ENCODE measurements at places on chromosomes 6 and 20.

DNA sequence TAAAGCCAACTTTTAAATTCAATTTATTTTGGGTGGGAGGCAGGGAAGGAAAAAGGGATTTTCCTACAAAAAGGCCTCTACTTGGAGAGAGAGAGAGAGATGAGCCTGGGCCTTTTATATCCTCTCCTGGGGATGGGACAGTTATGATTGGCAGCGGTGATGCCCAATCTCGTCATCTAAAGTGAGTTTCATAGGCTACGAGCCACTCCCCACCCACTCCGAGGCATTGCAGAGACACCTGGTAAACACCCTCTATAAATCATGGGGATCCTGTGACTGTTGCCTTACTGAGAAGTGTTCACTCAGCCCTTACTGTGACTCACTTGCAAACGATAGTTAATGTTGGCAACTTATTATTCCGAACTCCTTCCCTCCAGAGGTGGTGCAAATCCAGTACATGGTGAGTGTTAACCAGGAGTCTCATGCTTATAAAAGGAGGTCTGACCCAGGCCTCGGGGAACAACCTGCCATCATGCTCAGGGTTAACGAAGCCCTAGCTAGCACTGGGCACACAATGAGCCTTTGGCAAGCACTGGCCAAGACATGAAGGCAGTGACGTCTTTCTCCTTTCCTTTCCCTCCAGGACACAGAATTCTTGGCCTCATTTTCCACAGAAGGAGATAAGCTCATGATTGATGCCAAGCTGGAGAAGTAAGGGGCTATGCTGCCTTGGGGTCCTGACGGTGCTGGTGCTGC lies 20.5 kb downstream of the BPIFB4 start:
- no peak for DNase-seq

DNA sequence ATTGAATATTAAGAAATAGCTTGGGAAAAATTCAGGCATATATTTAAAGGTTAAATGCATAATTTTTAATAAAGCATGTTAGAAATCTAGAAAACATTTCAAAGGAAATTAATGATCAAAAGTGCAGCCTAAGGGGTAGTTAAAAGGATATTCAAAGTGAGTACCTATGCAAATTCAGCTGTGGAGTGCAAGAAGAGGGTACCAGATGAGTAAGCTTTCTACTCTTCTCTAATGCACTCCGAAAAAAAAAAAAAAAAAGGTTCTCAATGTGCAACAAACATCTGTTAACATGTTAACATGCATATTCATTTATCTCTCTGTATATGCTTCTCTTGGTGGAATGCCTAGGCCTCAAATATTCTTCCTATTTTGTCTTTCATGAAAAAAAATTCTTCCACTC lies 32.0 kb upstream of the KATNA1 start:
- no peak for DNase-seq

DNA sequence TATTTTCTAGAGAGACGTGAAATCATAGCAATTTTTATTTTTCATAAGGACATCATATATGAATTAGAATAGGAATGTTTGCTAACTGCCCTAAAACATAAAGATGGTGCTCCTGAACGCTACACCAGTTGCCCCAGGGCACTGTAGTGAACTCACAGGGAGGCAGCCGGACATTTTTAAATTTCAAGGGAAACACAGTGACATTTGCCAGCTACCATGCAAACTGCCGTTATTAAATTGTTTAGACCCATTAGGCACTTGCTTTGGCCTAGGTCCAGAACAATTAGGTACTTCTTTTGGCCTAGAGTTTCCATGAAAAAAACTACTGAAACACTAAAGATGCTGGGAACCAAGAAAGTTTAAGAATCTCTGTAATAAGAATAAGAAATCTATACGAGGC lies 24.9 kb upstream of the CFAP206 start:
- no peak for DNase-seq

- no peak for DNase-seq
Measured at GRCh38 chr6:108666656-108667260, 106.0 kb downstream of the FOXO3 start.

GRCh38 chr6:138803331-138803730 lies 7.4 kb downstream of the ECT2L start:
- DNase-seq, result no peak

DNA sequence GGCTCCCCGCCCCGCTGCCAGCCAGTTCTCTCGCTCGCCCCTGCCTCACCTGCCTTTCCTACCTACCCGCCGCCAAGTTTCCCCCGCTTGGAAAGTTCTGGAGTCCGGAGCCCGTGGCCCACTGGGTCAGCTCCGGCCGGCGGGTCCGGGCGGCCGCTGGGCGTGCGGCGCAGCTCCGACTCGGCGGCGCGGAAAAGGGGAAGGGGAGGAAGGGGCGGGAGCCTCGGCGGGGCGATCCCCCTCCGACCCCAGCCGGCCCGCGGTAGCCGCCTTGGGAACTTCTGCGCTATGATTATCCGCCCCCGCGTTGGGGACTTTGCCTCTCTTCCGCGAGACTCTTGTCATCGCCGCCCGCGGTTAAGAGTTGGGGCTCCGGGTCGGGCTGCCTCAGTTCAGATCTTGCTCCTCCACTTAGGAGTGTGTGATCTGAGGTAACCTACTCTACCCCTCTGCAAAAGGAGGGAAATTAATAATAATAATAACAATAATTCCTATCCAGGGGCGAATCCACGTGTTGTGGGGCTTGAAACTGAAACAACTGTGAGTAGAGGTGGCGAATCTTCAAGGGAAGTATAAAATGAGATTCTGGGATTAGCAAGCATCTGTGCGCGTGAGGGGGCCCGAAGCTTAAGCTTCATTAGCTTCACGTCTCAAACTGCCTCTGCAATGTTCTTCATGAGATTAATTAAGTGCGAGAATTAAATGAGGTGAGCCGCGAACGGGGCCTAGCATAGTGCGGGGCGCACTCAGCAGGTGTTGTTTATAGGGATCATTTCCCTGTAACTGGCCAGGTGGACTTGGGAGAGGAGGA lies 30.8 kb downstream of the SF3B5 start:
- DNase-seq, result peak; percentile 43

GRCh38 chr6:93139408-93140081 lies 279.8 kb downstream of the EPHA7 start:
- DNase-seq, result no peak

- DNase-seq, result no peak
Measured at GRCh38 chr6:151142676-151143075, 97.1 kb upstream of the AKAP12 start.

GRCh38 chr6:106511288-106512047 lies 117.8 kb downstream of the RTN4IP1 start:
- DNase-seq, result peak; percentile 83

- no peak for DNase-seq
Measured at GRCh38 chr20:63065911-63066310, 59.1 kb upstream of the BHLHE23 start.

- DNase-seq, result no peak
Measured at GRCh38 chr6:164286011-164286410, 871.5 kb downstream of the QKI start.

- DNase-seq, result peak; percentile 60
Measured at GRCh38 chr6:34982424-34982852, 93.4 kb downstream of the ANKS1A start.

DNA sequence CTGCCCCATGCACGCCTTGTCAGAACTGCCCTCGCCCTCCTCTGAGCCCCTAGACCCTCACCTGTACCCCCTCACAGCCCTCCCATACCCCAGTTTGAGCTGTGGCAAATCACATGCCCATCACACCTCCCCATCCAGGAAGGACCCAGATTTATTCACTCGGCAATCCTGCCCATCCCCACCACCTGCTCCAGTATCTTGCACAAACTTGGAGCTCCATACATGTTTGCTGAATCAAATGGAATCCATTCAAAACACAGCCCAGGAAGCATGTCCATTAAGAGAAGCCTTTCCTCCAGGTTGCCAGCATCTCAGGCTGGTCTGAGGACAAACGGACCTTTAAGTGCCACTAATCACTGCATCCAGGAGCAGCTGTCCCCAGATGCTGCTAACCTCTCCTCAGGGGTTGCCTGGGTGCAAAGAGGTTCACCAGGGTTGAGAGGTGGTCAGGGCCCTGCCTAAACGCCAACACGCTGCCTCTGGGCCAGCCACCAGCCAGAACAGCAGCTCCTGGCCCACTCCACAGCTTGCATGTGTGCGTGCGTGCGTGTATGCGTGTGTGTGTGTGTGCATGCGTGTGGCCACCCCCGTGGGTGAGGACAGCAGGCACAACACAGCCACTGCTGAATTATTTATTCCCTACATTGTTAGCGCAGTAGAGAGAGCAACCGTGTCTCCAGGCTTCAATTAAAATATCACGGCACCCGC lies 31.0 kb downstream of the GRM4 start:
- DNase-seq, result no peak

GRCh38 chr6:139940741-139941729 lies 566.6 kb upstream of the CITED2 start:
- DNase-seq, result no peak

DNA sequence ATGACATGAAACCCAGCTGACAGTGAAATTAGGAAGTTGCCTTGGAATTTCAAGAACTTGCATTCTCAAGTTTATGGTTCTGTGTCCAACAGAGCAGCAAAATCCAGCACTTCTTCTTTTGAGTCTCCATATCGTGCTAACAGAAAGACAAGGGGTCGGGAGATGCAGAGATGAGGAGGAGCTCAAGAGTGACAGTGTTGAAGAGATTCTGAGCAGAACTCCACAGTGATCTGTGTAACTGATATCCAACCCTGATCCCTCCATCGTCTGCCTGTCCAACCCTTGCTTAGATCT lies 21.2 kb upstream of the BTN1A1 start:
- DNase-seq, result no peak

- no peak for DNase-seq
Measured at GRCh38 chr6:157557559-157557958, 176.6 kb downstream of the ZDHHC14 start.

DNA sequence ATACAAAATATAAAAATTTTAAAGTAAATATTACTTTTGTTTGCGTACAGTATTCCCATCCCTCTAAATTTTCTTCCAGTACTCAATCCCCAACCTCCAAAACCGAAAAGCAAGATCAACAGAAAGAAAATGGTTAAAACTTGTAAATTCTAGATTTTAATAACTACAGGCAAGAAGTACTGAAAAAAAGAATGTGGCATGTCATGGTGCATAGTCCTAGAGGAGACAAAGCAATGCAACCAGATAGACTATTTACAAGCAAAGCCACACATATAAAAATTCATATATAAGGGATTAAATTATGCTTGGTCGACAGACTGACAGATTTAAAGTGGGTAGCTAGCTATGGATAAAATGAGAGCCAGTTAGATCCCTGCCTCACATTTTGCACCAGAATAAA lies 56.5 kb upstream of the HFE start:
- DNase-seq, result no peak

DNA sequence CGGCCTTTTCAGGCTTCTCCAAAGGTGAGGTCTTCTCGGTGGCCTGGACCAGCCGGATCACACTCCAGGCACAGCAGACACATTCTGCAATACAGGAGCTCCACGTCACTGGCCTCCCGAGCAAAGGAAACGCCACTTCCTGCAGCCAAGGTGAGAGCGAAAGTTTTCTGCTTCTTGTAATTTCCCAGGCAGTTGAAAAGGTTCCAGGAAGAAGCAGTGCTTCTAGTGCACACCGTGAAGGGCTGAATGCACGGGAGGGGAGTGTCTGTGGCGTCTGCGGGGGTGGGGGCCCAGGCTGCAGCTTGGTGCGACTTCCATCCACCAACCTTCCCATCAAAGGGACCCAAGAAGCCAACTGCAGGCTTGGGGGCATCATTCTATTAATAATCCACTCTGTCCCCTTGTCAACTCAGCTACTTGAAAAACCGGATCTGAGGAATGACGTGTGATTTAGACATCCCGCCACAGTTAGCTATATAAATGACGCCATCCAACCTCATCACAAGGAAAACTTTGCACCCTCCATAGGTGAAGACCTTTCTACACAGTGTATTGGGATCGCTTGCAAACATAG lies 61.1 kb downstream of the NFATC2 start:
- no peak for DNase-seq

DNA sequence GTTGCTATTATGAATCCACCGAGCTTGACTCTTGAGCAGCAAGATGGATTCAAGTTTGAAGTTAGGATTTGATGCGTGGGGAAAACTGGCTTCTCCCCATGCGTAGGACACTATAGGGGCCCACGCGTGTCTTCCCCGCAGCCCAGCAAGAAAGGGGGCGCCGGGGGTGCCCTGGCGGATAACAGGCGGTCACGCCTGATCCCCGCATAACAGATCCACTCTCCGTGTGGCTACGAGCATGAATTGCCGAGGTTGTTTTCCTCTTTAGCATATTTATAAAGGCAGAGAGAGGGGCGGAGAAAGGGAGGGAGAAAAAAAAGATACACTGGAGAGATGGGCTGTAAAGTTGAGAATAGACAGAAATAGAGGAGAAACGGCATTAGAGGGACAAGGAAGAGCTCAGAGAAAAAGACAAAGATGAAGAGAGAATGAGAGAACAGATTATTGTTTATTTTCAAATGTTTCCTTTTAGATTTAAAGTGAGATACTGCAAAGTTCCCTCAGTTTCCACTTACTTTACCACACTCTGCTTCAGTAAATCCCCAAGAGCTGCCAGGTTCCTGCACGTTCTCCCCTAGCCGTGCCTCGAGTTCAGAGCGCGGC lies 32.0 kb downstream of the TFAP2A start:
- no peak for DNase-seq

DNA sequence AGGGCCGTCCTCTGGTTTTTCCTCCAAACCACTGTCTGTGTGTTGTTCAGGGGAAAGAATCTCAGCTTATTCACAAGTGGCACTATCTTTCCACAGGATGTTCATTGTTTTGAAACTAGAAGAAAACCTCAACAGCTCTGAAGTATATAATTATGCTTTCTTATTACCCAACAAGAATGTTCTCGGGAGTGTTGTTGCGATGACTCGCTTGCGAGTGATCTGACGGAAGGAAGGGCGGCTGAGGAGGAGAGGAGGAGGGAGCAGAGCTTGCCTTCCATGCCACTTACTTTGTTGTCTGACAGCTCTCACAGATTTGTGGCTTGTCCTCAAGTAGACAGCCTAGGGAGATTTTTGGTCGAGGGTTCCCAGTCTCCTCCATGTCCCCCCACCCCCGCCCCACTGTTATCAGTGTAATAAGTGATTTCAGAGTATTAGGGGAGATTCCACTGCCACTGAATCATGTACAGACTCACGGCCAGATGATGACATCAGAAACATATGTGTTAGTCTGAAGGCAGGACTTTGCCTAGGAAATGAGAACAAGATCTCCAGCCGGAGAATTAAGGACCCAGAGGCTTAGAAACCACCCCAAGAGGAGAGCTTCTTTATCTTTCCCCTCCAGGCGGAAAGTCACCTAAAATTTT lies 80.7 kb upstream of the CCN6 start:
- DNase-seq, result peak; percentile 97

GRCh38 chr20:10960416-10960815 lies 286.6 kb upstream of the JAG1 start:
- no peak for DNase-seq

GRCh38 chr20:5136096-5136495 lies 9.3 kb downstream of the CDS2 start:
- no peak for DNase-seq

- DNase-seq, result no peak
Measured at GRCh38 chr6:4773181-4773580, 3.0 kb upstream of the CDYL start.

Measured in GM23248 (cell line).